ENCODE measurements at places on chromosomes 16 and 17.
A peak's percentile ranks its signal among the peaks of the same experiment; 100 is the strongest.

GRCh38 chr17:81067391-81067811 lies 32.5 kb downstream of the BAIAP2 start:
- DNase-seq = no peak

DNA sequence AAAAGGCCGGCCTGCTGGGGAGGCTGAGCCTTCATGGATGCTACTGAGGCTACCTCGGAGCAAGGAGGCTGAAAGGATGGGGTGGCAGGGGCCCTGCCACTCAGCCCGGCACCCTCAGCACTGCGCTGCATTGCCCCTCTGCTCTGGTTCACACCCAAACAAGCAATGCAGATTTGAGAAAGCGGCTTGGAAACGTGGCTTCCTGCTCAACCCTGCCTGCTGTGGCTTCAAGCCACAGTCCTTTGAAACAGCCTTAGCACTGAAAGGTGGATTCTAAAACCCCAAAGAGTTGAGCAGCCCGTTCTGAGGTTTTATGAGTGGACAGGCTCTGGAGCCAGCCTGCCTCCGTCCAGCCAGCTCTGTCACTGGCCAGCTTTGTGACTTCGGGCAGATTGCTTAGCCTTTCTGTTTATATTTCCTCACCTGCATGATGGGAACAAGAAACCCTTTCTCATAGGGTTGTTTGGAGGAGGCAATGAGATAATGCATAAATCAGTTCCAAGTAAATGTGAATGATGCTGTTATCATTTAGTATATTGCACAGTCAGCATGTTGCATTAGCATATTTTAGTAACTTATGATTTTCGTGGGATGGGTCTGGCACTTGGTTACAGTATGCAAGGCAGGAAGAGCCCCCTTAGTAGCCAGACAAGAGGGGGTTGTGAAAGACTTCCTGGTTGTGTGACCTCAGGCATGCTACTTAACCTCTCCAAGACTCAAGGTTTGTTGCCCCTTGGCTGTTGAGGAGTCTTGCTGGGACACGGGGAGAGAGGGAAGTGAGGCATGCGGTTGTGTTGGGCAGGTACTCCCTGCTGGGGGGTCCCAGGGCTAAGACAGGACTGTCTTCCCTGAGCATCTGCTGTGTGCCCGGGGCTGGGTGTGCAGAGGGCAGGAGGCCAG lies 23.6 kb downstream of the CRISPLD2 start:
- DNase-seq = no peak

GRCh38 chr17:48134912-48135480 lies 27.4 kb downstream of the SNX11 start:
- no peak for DNase-seq

- DNase-seq = peak; percentile 65
These were observed 32.0 kb upstream of the PLLP start for GRCh38 chr16:57316390-57317017.

DNA sequence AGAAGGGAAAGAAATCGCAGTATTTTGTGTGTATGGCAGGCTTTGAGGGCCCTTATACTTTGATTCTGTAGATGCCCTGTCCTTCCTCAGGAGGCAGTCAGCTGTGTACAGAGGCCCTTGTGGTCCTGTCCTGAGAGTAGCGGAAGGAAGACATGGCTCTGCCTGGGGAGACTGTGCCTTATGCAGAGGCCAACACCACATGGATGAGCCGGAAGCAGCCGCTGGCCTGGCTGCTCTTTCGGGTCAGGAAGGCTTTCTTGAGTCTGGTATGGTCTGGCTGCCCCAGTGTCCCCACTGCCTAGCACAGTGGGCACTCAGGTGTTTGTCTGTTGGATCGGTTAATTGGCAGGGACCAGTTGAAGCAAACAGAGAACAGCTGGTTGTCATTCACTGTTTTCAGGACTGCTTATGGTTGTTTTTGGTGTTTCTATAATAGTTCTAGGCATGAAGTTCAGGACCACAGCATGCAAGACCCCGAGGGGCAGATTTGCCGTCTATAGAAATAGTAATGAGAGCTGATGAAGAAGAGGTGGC lies 12.4 kb downstream of the USP10 start:
- DNase-seq = no peak

- no peak for DNase-seq
These were observed 5.4 kb upstream of the MMP2 start for GRCh38 chr16:55473587-55473986.

GRCh38 chr17:50843150-50843905 lies 7.9 kb downstream of the WFIKKN2 start:
- DNase-seq = no peak

DNA sequence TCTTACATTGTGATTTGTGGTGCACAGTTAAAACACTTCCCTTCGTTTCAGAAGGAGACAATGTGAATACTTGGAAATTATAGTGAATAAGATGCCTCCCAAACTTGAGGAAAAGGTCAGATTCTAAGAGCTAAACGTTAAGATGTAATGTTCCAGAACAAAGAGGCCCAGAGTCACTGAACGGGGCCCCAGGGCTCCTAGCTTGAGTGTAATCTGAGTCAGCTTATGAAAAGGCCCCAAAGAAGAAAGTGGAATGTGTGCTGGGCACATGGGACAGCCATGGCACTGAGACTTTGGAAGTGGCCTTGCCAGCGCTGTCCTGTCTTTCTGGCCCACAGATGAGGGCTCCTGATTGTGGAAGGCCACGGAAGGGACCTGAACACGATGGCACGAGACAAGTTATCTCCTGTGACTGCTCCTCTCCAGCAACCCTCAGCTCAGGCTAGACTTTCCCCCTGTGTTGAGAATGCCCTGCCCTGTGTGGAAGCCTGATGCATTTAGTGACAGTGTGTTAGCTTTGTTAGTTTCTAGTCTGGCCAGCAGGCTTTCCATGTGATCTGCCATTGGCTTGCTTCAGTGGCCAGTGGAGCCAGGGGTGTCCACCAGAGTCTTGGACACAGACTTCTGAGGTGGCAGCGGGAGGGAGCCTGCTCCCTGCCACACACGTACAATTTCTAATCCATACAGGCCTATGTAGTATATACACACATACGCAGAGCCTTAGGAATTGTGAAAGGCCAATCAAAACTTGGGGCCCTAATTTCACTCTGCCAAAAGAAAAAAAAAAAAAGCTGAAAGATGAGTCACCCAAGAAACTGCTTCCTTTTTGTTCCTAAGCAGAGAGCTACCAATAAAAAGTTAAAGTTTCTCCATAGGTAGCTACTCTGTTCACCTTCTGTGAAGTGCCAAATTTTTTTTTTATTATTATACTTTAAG lies 13.1 kb downstream of the SPATA33 start:
- DNase-seq = peak; percentile 6

GRCh38 chr17:47243737-47244598 lies 9.7 kb upstream of the ITGB3 start:
- DNase-seq = no peak

- DNase-seq = no peak
These were observed 15.5 kb upstream of the NFATC3 start for GRCh38 chr16:68069511-68070248.

GRCh38 chr17:59406808-59407381 lies 75.4 kb downstream of the YPEL2 start:
- no peak for DNase-seq

DNA sequence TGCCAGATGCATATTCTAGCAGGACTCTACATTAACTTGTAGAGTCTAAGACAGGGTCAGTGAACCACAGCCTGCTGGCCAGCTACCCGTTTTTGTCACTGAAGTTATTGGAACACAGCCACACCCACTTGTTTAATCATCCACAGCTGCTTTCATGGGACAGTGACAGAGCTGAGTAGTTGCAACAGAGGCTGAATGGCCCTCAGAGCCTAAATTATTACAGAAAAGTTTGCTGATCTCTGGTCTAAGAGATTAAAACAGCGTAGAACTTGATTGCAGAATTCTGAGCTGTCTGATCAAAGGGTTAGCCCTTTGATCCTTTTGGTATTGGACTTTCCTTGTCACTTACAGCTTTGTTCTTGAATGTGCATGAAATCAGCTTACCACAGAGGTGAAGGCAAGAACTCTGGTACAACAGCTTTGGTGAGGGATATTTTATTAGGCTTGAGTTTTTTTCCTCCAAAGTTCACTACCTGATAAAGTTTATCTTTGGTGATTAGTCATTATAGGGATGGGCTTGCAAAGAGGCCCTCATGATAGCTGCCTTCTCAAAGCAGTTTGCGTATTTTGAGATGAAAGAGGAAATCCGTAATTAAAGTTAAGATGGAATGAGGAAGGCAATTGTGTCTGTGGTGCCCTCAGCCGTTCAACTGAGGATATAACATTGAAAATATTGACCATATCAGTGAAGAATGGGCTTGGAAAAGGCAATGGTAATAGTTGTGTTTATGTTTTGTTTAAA lies 23.6 kb downstream of the ALDH3A2 start:
- DNase-seq = peak; percentile 64

GRCh38 chr17:74923538-74924249 lies 379 bp upstream of the OTOP2 start:
- DNase-seq = peak; percentile 82

DNA sequence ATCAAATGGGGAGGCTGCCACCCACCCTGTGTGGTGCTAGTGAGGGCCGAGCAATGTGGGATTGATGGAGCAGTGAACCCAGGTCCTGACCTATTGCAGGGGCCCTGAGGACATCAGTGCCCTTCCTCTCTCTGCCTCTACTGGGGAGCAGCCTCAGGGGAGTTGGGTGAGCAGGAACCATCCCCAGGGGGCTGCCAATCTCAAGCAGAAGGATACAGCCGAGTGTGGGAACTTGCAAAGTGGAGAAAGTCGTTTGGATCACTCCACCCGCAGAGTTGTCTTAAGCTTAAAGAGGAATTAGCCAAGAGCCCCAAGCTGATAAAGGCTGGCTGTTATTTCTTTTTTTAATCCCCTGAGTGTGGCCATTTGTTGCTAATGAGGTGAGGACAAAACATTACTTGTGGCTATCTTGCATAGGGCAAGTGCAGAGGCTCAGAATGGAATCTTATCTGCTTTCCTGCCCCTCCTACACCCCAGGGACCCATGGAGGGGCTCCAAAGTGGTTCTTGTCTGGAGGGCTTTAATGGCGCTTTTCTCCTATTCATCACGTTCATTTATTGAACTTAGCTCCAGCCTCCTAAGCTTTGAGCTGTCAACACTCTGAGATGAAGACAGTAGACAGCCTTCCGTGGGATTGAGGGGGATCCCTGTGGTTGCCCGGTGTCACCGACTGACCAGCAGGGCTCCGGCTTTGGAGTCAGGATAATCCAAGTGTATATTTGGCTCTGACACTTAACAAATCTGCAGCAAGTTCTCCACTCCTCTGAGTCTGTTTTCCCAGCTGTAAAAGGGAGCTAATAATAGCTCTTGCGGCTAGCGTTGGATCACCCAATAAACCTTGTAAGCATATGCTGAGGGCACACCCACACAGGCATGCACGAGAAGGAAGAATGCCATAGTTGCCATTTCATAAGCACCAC lies 45.1 kb downstream of the MYH11 start:
- DNase-seq = peak; percentile 42

GRCh38 chr16:61823326-61823725 lies 212.9 kb downstream of the CDH8 start:
- no peak for DNase-seq

- no peak for DNase-seq
These were observed 33.3 kb downstream of the TLE7 start for GRCh38 chr16:71408536-71408935.

GRCh38 chr17:77304746-77305473 lies 164.1 kb downstream of the SEC14L1 start:
- DNase-seq = no peak

- DNase-seq = no peak
These were observed 5.3 kb upstream of the WSCD1 start for GRCh38 chr17:6064868-6065267.

GRCh38 chr16:80804056-80804525 lies 307 bp downstream of the CDYL2 start:
- DNase-seq = peak; percentile 66

GRCh38 chr17:34645594-34645993 lies 66.2 kb downstream of the TMEM132E start:
- DNase-seq = no peak

DNA sequence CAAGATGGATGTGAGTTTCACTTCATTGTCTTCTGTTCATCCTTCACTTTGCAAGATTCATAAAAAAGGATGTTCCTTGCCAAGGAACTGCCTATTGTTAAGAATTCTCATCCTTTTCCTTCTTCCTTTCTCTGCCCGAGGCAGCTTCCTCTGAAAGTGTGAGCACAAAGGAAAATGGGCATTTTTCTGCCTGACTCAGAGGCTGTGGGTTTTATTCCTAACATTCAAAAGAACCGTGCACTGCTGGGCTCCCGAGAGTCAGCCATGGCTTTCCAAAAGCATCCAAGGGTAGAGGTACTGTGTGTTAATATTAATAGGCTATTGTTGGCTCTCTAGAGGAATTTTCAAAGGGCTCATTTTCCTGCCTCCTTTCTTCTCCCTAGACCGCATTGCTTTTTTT lies 289.4 kb downstream of the ABCC12 start:
- no peak for DNase-seq

GRCh38 chr16:12315330-12316136 lies 339.0 kb downstream of the SNX29 start:
- no peak for DNase-seq

GRCh38 chr16:74747-75334 lies 2.4 kb upstream of the RHBDF1 start:
- DNase-seq = no peak

DNA sequence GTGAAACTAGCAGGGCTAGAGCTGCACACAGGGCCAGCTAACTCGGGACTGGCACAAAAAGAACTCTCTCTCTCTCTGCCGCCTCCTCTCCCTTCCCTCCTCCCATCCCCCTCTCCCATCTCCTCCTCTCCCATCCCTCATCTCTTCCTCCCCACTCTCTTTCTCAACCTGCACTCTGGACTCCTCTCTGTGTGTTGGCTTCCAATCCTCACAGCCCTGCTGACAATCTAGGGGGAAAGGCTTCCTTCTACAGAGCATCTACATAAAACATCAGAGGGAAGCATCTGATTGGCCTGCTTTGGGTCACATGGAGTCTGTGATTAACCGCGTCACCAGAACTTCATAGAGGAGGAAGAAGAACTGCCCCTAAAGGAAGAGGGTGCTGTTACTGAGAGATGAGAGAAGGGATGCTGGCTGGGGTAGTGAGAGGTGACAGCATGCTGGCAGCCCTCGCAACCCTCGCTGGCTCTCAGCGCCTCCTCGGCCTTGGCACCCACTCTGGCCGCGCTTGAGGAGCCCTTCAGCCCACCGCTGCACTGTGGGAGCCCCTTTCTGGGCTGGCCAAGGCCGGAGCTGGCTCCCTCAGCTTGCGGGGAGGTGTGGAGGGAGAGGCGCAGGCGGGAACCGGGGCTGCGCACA lies 12.8 kb upstream of the ZFP90 start:
- no peak for DNase-seq

DNA sequence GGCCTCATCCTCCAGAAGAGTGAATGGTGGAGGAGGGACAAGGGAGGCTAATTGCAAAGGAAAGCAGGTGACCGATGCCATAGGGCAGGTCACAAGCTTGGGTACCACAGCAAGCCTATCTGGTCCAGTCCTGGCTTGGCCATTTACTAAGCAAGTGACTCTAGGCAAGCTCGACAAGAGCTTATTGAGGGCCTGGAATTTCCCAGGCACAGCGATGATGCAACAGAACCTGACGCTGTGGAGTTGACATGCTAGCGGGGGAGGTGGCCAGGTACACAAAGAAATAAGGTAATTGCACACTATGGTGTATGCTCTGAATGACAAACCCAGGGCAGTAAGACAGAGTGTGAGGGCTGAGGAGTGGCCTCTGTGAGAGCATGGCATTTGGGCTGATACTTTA lies 98.5 kb downstream of the PGS1 start:
- no peak for DNase-seq

Data from left cardiac atrium (tissue), 4 donors.